Forelimb muscle (tissue), 1 donor: ENCODE measurements at places on chromosomes 6 and 20.

DNA sequence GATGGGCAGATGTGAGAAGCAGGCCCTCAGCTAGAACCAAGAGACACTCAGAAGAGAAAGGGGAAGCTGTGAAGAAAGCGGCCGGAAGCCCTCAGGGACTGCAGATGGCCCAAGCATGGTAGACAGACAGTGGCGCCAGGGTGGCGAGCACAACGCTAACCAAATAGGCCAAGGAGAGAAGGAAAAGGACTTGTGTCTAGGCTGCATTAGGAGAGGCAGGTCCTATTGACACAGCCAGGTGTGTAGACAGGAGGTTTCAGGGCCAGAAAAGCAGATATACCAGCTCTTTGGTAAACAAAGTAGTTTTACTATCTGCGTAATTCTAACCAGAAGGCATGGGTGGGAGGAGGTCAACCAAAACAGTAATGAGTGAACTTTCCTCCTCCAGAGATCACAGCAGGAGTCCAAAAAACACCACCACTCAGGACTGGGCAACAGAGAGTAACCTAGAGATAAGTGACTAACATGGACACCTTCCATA lies 15.8 kb upstream of the MAP7 start:
- DNase-seq: no peak

GRCh38 chr6:72739368-72739779 lies 117.5 kb downstream of the KCNQ5 start:
- no peak for DNase-seq

DNA sequence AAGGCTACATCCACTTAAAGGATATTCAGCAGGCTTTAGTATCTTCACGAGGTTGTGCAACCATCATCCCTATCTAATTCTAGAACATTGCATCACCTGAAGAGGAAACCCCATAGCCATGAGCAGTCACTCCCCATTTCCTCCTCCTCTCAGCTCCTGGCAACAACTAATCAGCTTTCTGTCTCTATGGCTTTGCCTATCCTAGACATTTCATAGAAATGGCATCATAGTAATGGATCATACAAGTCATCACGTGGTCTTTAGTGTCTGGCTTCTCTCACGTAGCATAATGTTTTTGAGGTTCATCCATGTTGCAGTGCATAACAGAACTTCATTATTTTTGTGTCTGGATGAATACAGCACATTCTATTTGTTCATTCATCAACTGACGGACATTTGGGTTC lies 20.5 kb downstream of the SNAI1 start:
- no peak for DNase-seq

DNA sequence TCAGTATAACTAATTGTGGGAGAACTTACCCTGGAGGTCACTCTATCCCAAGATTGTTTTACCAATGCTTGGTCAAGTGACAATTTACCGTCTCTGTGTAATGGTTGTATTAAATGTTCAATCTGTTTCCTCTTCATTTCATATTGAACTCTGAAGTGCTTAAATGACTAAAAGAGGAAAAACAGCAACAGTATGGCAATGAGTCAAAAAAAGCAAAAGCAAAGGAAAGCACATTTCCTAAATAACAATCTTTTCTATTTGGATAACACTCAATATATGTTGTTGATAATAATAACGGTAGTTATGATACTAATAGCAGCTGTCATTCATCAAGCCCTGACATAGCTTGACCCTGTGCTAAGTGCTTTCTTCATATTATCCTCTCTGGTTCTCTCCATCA lies 152.4 kb downstream of the SYNE1 start:
- DNase-seq: no peak

DNA sequence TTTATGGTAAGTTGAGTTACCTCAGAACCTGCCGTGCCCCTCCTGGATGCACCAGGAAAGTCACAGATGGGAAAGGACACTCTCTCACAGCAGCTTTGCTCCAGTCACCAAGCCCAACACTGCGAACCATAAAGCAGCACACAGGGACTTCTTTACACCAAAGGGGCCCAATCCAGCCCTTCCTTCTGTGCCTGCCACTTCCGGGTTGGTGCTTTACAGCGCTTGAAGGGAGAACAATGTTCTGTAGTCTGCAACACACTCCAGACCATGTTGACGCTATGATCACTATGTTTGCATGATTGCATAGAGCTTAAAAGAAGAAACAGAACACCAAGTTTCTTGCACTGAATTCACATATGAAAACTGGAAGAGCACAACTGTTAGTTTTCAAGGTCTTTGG lies 57.1 kb downstream of the SERAC1 start:
- DNase-seq: no peak

GRCh38 chr20:43915211-43916072 lies 790 bp downstream of the TOX2 start:
- DNase-seq: no peak

GRCh38 chr6:12279322-12280091 lies 10.7 kb upstream of the EDN1 start:
- DNase-seq: no peak

GRCh38 chr6:36519352-36519751 lies 27.9 kb downstream of the STK38 start:
- DNase-seq: no peak

GRCh38 chr20:10761232-10761631 lies 87.4 kb upstream of the JAG1 start:
- no peak for DNase-seq

DNA sequence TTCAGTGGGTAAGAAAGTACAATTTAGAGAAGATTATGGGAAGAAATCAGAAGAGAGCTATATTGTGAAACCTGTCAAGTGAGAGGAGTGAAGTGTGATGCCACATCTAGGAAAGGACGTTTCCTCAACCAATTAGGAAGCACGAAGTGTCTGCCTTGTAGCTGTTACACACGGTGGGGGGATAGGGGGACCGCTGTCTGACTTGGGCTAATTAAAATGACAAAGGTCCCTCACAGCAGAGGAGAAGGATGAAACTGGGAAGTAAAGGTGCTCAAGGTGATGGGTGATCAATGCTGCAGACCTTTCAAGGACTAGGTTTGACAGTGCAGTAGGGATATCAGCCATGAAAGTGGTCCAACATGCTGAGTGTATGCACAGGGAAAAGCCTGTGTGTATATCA lies 181.1 kb upstream of the PRSS16 start:
- DNase-seq: no peak

GRCh38 chr6:48541649-48542048 lies 430.7 kb upstream of the PTCHD4 start:
- DNase-seq: no peak

DNA sequence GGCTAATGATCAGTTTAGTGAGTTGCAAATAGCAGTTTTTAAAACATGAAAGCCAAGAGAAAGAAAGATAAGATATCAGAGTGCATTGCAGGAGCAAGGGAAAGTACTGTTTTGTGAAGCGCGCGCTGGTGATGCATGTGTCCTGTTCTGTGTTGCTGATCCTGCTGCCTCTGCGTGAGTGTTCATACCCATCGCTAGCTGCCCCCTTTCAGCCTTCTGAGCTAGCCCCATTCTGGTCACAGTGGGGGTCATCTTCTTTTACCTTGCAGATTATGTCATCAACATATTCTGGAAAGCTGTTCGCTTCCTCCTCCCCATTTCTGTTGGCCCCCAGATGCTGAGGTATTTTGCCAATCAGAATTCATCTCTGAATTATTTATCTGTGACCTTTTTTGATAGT lies 1.9 kb downstream of the MRAP2 start:
- no peak for DNase-seq

DNA sequence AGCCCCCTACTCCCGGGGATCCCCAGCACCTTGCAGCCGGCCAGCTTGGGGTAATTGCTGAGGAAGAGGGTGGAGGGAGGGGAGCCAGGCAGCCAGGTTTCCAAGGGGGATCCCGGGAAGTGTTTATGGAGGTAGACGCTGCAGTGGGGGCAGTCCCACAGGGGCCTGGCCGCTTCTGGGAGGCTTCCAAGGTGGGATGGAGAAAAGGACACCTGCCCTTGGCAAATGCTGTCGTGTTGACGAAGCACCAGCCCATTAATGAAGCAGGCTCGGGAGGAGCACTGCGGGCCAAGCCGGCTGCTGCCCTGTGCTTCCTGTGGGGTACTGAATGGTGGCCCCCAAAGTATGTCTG lies 82.4 kb downstream of the TMEM242 start:
- DNase-seq: no peak

DNA sequence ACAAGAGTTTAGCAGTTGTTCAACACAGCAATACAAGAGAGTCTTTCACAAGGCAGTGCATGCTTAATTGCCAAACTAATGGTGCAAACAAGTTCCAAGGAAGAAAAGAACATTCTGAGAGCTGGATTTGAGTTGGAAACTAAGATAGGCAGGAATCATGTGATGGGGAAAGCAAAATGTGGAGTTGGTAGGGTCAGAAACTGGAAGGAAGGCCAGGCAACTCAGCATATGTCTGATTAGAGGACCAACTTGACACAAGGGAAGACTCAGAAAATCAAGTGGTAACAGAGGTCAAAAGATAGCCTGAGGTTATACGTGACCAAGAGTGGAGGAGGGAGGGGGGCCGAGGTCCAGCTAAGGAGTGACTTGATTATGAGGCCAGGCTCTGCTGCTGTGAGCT lies 117.3 kb downstream of the SMLR1 start:
- DNase-seq: no peak

GRCh38 chr6:127446356-127446755 lies 12.8 kb downstream of the KIAA0408 start:
- no peak for DNase-seq

DNA sequence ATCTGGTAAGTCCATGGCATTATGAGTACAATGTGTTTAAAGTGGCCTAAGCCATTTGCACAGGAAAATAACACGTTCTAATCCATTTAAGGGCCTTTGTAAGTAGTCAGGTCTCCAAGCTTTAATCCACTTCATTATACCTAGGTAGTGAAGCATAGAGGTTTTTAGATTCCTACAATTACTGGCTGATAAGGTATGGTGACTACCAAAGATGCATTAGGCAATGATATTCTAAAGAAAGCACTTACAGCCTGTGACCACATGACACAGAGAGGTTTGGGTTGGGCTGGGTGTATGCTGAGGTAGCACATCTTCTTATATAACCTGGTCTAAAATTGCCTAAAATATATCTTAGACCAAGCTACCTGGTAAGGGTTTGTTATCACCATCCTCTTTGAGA lies 504.4 kb downstream of the TFAP2B start:
- no peak for DNase-seq

GRCh38 chr6:105178110-105178509 lies 1.7 kb downstream of the POPDC3 start:
- no peak for DNase-seq

GRCh38 chr20:63381781-63382431 lies 20.8 kb upstream of the CHRNA4 start:
- DNase-seq: no peak

- DNase-seq: no peak
Observed at GRCh38 chr6:143747347-143747842, 69.6 kb downstream of the PHACTR2 start.

DNA sequence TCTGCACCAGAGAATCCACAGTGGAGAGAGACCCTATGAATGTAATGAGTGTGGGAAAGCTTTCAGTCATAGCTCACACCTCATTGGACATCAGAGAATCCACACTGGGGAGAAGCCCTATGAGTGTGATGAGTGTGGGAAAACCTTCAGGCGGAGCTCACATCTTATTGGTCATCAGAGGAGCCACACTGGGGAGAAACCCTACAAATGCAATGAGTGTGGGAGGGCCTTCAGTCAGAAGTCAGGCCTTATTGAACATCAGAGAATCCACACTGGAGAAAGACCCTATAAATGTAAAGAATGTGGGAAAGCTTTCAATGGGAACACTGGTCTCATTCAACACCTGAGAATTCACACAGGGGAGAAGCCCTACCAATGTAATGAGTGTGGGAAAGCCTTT lies 11.9 kb downstream of the ZKSCAN8 start:
- DNase-seq: no peak

- DNase-seq: no peak
Observed at GRCh38 chr20:39263076-39263475, 300.9 kb downstream of the DHX35 start.

GRCh38 chr6:114049367-114049966 lies 78.5 kb upstream of the HDAC2 start:
- DNase-seq: no peak

GRCh38 chr6:83867527-83868161 lies 8.2 kb downstream of the CYB5R4 start:
- no peak for DNase-seq

- no peak for DNase-seq
Observed at GRCh38 chr6:144415835-144416237, 130.7 kb downstream of the UTRN start.

- DNase-seq: no peak
Observed at GRCh38 chr20:25508083-25508770, 77.1 kb downstream of the NINL start.

- DNase-seq: no peak
Observed at GRCh38 chr6:37051138-37052026, 45.9 kb downstream of the FGD2 start.

DNA sequence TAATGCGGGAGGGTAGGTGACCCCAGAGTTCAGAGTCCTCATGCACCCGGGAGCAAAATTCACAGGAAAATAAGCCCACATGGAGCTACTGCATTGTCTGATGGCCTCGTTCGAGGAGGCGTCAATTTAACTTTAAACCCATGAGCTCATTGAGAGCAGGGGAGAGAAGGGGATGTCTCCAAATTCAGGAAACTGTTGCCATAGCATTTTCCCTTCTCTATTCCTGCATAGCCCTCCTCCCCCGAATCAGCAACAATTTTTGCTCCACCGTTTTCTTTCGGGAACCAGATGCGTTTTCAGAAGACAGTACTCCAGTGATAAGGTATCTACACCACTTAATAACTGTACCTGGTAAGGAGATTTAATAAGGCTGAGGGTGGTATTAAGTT lies 324 bp upstream of the LAMP5 start:
- DNase-seq: no peak

DNA sequence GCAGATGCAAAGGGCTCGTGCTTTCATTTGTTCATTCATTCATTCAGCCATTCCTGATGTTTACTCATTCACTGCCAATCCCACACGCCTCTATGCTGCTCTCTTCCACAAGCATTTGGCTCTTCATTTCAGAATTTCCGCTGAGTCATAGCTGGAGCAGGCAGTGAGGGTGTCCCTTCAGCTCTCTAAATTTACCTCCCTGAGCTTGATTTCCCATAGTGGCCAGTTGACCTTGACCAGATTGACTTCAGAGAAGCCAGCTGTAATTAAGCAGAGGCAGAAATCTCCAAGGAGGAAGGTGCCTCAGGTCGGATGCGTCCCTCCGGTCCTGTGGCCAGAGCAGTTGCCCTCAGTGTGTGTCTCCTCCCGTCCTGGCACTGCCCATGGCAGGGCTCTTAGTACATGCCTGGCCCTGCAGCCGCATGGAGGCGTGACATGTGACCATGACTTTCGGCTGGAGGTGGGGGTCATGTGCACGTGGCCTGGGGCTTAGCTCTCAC lies 267.2 kb upstream of the ECI2 start:
- no peak for DNase-seq
